Smooth muscle cell of the brain vasculature (primary cell): ENCODE measurements at places on chromosomes 12 and 14.

- DNase-seq = no peak
Observed at GRCh38 chr12:70907412-70907811, 13.1 kb downstream of the PTPRR start.

DNA sequence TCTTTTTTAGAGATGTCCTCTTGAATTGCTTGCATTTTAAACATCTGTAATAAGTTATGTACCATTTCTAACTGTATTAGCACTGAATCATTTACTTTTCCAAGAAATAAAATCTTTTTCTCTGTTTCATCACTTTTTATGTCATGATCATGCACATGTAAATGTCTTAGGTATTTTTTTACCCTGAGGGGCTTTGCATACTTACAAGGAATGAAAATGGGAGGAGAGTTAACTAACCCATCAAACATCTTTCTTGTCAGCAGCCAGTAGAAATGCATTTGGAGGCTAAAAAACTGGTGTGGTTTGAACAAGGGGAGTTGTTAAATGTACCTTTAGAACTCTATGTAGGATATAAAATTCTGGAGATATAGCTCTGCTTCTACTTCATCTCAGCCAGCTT is 1080.3 kb downstream of the GALC start:
- DNase-seq = no peak

DNA sequence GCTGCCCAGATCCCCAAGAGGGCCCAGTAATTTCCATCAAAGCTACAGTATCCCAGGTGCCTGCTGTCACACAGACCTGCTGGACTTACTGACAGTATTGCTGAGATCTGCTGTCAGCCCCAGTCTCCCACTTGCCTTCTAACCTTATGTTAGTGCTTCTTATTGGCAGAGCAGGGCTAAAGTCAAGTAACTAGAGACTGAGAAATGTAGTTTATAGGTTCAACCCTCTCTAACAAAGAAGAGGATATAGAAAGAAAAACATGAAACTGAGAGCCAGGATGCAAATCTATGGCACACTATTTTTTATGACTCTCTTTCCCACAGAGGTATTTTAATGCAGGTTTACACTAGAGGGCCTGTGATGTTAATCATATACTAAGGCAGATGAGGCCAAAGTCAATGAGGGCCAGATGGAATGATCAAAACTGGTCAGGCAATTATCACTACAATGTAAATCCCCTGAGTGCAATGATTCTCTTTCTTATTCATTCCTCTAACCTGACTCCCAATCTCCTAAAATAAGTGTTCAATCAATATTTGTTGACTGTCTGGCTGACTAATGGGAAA is 781.9 kb downstream of the VRK1 start:
- DNase-seq = no peak

DNA sequence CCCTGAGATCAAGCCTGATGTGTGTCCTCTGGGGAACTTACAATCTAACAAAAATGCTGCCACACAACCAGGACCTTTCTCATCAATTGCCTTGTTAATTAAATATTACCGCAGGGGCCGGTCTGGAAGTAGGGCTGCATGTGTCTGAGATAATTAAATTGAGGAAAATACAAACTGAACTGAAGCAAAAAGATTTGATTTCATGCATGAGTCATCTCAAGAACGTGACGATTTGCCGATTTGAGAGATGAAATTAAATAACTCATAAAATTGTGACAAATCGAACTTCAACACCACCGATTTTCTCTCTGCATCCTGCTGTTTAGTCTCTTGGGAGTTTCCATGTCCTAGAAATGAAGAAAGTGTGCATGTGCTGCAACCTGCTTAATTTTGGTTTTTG is 94.6 kb upstream of the DAAM1 start:
- DNase-seq = no peak

DNA sequence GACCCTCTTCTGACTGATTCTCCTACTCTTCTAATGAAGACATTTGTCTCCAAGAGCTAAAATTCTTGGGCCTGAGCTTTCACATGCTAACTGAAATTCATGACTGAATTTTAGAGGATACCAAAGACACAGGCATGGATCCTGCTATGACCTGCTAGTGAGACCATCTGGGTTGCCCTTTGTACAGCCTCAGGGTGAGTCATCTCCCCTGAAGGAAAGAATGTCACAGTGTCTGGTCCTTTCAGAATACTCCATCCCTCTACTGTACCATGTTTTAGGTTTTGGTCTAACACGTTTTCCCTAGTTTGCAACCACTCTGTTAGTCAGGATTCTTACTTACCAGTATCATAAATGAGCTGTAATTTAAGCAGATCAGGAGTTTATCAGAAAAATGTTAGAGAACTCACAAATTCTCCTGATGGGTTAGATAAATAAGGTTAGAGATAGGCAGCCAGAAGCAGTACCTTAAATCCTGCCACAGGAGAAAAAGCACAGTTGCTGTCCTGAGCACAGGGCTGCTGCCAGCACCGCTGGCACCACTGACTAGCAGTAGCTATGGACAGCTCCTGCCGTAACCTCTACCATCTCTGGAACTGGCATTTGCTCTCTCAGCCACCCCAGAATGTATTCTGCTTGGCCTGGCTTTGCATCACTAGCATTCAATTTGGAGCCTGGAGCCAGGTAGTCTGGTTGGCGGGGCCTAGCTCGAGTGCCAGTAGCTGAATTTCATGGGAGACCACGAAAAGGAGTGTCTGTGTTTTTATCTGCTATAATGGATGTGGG is 127.6 kb downstream of the ANO6 start:
- no peak for DNase-seq

- DNase-seq = no peak
Observed at GRCh38 chr12:111505601-111506036, 93.5 kb downstream of the ATXN2 start.

DNA sequence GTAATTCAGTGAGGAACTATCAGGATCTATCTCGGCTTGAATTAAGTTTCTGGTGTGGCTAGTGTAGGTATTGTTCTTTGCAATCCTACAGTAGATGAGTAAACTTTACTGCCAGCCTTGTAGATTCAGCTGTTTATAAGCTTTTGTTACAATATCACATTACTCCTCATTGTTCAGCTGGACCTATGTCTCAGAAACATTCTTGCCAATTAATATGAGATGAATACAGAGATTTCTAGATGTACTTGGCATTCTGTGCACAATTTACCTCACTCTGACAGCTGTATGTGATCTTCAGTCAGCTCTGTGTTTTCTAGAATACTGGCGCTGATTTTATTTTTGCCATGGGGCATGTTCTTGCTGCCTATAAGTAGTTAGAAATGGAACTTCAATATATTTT is 55.7 kb downstream of the METTL25 start:
- DNase-seq = no peak

DNA sequence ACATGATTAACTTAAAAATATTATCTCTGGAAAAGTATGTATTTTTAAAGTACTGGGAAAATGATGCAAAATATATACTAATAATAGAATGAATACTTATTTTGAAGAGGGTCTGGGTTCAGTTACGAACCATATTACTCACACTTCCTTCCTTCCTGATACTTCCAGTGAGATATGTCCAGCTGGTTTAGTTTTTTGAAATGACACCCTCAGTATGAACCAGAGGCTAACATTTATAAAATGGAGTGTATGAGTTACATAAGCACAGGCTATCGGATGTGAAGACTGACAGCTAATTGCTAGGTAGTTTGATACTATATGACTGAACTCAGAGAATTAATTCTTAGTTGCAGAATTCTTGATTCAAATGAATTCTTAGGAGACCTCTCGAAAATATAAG is 122.9 kb downstream of the OTOGL start:
- no peak for DNase-seq

DNA sequence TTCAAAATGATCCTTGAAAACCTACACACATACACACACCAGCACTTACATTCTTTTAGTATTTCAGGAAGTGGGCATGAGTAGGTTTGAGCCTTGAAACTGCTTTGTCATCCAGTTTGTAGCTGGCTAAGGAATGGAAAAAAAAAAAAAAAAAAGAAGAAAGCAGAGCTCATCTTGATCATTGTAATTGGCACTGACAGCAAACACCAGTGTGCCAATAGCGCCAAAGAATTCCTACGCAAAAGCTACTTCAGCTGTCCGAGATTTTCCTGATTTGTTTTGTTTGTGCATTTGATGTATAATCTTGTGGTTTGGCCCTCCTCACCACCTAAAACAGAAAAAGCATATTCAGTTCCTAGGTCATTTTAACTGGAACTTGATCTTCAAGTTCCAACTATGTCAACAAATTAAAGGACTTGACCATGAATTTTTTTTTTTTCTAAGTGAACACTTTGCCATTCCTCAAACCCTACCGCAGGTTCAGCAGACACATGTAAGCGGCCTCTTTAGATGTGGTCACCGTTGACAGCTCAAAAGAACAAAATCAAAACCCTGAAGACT is 57.3 kb downstream of the FLRT2 start:
- DNase-seq = no peak

- DNase-seq = no peak
Observed at GRCh38 chr12:56321027-56321426, 5.2 kb upstream of the CNPY2 start.

DNA sequence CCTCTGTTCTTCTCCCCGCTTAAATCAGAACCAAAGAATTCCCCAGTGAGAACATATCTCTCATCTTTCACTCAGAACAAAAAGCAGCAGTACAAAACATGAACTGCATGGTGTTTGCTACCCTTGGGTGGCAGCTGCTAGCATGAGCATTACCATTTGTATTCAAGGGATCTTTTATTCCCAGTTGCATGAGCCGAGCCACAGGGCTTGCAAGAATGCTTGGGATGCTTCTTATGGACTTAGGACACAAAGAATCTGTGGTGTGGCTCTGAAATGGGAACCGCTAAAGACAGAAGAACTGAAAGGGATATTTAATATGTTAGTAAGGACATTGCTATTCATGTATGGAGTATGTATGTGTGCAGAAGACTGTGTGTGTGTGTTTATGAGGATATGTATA is 190.6 kb downstream of the TMX1 start:
- DNase-seq = no peak

- DNase-seq = no peak
Observed at GRCh38 chr12:6116471-6117021, 7.9 kb downstream of the VWF start.

GRCh38 chr12:105616971-105617540 is 286.6 kb downstream of the C12orf75 start:
- DNase-seq = no peak

DNA sequence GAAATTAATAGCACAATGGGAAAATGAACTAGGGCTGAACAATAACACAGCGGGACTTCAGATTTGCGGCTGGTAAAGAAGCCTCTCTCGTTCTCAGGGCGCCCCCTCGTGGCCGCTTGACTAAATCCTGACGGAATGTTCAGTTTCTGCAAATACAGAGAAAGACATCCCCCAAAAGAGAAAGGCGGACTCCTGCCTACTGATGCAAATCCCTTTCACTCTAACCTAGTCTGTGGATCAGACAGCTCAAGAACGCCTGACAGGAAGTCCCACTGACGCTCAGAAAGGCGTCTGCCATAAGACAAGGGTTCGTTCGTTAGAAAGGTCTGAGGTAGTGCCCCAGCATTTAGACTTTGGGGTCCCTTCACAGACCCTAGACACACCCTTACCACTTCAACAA is 2.5 kb downstream of the NUAK1 start:
- peak; percentile 58 for DNase-seq

DNA sequence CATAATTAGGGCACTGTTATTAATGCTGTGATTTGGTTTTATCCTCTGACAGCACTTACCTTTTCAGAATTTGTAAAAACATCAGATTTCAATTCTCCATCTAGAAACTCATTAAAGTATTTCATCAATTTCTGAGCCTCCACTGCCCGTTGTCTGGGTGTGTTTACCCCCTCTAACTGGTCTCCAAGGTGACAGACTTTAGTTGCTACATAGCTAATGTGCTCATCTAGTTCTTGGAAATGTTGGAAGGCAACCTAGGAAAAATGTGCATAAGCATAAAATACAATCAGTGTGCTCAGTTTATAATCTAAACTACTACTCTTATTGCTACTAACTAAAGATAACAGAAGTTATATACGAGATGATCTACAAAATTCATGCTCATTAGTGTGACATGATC is 24.6 kb downstream of the EXOC5 start:
- no peak for DNase-seq

GRCh38 chr12:29521951-29522350 is 24.5 kb upstream of the OVCH1 start:
- DNase-seq = no peak

DNA sequence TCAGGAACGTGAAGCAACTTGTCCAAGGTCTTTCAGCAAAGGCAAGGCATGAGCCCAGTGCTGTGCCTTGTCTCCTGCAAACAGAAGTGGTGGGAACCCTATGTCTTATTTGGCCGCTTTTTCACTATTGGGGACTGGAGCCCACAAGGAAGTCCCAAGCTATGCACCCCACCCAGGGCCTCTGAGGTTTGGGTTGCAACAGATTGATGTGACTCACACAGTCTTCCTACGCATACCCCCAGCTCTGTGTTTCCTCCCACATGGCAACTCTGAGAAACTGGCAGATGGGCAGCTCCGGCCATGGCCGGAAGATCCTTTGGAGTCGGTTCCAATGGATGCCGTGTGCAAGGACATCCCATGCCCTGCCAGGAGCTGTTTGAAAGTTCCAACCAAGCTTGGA is 28.3 kb upstream of the CMKLR1 start:
- DNase-seq = no peak

- no peak for DNase-seq
Observed at GRCh38 chr14:53183056-53183455, 29.9 kb upstream of the DDHD1 start.

DNA sequence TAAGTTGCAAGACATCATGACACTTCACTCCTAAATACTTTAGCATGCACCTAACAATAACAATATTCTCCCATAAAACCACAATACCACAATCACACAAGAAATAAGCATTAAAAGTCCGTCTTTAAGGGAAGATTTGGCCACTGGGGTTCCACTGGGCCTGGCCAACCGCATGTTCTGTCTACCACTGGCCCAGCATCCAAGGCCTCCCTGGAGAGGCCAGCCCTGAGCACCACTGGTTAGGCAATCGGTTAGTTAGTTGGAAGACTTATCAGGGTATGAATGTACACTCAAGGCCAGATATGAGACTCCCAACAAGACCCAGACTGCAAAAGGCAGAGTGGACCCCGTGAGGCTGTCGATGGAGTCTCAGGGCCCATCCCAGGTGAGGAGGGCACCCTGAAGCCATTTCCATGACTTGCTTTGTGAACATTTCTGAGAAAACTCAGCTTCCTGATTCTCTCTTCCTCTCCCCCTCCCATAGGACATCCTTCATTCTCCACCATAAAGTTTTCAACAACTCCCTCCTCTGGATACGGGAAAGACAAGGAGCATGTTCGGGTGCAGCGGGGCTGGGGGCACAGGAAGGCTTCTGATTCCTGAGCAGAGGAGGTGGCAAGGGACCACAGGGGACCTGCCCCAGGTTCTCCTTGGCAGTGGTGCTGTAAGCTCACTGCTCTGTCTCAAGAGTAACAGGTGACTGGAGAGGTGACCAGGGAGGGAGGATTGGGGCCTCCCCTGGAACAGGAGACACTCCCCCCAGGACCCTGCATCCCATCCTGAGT is 5.9 kb downstream of the PXN start:
- no peak for DNase-seq
